ENCODE measurements at places on chromosomes 5 and 9. TPM values are rescaled to one million over a fixed set of nuclear protein-coding genes. Genes with fewer than 3 reads are reported as not detected.

REXO4 gene
- total RNA-seq: 32.9 TPM

GALNT12 gene
- 4.4 TPM for total RNA-seq

SGTB gene
- total RNA-seq: 5.6 TPM

SPATA31A1 gene
- not detected for total RNA-seq

PLAC8L1 gene
- total RNA-seq: 0.31 TPM

IL11RA gene
- total RNA-seq: 6.4 TPM

LMX1B gene
- total RNA-seq: 1.4 TPM

DAB2IP gene
- 12.6 TPM for total RNA-seq

FAM170A gene
- not detected for total RNA-seq

MARCOL gene
- not detected for total RNA-seq

CYSRT1 gene
- 4.6 TPM for total RNA-seq

FAXDC2 gene
- total RNA-seq: 0.55 TPM

IL6ST gene
- total RNA-seq: 101 TPM

GARNL3 gene
- 2.4 TPM for total RNA-seq

HRCT1 gene
- 0.20 TPM for total RNA-seq

WDR38 gene
- total RNA-seq: 0.13 TPM

FOXD4L5 gene
- 0.03 TPM for total RNA-seq

CDHR2 gene
- total RNA-seq: 0.12 TPM

RAB3C gene
- not detected for total RNA-seq

CKMT2 gene
- not detected for total RNA-seq

CCNJL gene
- total RNA-seq: 11.1 TPM

SPOCK1 gene
- total RNA-seq: 13.8 TPM
